Stimulated activated CD8-positive, alpha-beta memory T cell treated with anti-CD3 and anti-CD28 coated beads, Interleukin-7, amount 100 ng/mL, for 4 hours (primary cell): ENCODE measurements at places on chromosomes 11 and 22.

- DNase-seq, result no peak
Measured at GRCh38 chr11:128904656-128905344, 13.6 kb downstream of the KCNJ5 start.

DNA sequence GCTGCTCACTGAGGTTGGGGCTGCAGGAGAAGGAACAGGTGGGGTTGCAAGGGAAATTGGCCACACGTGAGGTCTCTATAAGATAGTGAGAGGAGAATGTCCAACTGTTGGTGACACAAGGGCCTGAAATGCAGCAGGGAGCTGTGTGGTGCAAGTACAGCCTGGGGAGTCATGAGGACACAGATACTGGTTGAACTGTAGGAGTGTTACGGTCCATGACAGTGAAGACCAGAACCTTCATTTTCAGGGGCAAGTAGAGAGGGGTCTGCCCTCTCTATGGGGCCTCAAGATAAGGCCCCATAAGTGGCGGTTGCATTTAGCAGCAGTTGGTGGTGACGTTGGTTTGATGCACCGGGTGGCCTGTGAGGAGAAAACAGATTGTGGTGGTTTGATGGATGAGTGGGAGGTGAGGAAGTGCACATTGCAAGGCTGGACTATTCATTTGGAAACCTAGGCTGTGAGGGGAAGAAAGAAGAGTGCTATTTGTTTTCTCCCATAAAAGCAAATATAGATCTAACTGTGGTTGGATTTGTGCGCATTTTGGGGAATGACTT lies 39.4 kb downstream of the MICAL2 start:
- DNase-seq, result no peak

DNA sequence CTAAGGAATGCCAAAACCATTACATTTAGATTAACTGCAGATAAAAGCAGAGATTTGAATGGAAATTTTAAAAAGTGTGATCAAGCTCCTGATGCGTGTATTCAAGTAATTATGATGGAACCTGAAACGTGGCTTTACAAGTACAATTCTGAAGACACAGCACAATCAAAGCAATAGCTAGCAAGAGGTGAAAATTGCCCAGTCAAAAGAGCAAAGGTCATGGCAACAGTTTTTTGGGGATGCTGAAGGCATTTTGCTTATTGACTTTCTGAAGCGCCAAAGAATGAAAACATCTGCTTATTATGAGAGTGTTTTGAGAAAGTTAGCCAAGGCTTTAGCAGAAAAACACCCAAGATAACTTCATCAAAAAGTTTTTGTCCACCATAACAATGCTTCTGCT lies 389.6 kb upstream of the TENM4 start:
- no peak for DNase-seq

GRCh38 chr11:7982582-7983119 lies 4.5 kb upstream of the EIF3F start:
- DNase-seq, result no peak

DNA sequence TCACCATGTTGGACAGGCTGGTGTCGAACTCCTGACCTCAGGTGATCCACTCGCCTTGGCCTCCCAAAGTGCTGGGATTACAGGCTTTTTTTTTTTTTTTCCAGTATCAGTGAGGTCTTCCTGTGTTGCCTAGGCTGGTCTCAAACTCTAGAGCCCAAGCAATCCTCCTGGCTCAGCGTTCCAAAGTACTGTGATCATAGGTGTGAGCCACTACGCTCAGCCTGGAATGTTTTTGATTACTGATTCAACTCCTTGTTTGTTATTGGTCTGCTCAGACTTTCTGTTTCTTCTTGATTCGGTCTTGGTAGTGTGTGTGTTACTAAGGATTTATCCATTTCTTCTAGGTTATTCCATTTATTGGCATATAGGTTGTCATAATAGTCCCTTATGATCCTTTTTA lies 31.3 kb downstream of the NAGA start:
- DNase-seq, result no peak

GRCh38 chr11:2662430-2663299 lies 37.1 kb downstream of the KCNQ1OT1 start:
- DNase-seq, result no peak

GRCh38 chr11:47863189-47863897 lies 15.2 kb upstream of the NUP160 start:
- no peak for DNase-seq

DNA sequence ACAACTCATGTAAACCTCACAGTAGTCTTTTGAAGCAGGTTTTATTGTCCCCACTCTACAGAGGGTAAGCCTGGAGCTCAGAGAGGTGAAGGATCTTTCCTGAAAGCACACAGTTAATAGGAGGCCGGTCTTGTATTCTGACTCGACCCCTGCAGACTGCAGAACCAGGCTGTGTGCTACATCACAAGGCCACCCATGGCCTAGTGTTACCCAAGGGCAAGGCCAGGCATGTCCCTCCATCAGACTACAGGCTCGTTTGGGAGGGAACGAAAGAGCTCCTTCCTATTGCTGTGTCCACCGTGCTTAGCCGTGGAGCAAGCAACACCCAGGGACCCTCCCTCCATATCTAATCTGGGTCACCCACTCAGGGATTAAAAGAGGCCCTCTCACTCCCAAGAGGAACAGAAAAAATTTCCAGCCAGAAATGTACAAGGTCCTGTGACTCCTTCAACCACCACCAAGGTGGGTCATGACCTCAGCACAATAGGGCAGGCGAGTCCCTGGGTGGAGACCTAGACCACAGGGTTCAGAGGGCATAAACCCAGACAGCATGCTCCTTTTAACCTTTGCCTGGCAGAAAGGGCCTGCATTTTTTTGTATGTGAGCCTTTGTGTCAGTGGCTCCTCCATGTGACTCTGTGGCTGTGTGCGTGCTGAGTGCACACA lies 6.3 kb upstream of the SMIM35 start:
- no peak for DNase-seq

DNA sequence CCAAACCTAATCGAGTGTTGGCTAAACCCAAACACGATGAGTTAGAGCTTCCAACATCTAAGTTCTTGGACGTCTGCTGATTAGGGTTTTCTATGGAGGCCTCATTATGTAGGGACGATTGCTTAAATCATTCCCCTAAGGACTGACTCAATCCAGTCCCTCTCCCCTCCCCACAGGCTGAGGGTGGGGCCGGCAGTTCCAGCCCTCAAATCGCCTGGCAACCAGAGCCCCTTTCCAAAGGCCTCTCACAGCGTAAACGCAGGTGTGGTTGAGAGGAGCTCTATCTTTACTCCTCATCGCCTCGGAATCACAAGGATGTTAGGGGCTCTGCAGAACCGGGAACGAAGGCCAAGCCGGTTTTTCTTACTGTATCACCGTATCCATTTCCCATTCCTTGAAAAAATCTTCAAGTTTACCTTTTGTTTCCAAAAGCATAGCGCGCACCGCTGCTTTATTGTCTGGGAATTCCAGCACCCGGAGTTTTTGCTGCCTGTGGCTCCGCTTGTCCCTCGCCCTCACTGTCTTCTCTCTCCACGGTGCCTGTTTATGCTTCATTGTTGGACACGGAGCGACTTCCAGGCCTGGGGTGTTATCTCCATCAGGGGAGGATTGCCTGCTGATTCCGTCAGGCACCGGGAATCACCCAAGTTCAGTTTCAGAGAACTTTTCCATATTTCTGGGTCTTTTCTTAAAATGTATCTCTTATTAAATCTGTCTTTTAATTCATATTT lies 13.8 kb upstream of the IFITM3 start:
- no peak for DNase-seq

DNA sequence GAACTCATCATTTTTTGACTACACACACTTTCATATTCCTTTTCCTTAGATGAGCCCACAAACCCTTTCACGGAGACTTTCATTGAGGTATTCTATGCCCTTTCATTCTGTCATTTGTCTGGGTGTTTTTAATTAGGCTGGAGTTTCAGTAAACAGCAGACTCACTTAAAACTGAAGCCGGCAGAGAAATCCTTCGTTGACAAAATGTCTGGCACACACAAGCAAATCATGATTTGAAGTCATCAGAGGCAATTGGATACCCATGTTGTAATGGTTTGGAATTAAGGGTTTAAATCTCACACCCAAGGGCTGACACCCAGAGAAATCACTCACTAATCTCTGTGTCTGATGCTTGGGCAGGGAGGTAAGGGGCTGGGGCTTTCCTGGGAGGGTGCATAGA lies 127.1 kb downstream of the EHF start:
- no peak for DNase-seq

DNA sequence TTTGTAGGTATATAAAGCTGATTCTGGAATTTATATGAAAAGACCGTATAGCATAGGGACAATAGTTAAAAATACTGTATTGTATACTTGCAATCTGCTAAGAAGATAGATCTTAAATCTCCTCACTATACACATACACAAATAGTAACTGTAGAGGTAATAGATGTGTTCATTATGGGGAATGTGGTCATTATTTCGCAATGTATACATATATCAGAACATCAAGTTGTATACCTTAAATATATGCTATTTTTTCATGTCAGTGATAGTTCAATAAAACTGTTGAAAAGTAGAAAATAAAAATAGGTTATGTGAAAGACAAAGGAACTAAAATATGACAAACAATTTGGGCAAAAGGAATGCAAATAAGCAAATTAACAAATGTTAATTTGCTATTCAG lies 35.2 kb upstream of the LIN7C start:
- DNase-seq, result no peak

DNA sequence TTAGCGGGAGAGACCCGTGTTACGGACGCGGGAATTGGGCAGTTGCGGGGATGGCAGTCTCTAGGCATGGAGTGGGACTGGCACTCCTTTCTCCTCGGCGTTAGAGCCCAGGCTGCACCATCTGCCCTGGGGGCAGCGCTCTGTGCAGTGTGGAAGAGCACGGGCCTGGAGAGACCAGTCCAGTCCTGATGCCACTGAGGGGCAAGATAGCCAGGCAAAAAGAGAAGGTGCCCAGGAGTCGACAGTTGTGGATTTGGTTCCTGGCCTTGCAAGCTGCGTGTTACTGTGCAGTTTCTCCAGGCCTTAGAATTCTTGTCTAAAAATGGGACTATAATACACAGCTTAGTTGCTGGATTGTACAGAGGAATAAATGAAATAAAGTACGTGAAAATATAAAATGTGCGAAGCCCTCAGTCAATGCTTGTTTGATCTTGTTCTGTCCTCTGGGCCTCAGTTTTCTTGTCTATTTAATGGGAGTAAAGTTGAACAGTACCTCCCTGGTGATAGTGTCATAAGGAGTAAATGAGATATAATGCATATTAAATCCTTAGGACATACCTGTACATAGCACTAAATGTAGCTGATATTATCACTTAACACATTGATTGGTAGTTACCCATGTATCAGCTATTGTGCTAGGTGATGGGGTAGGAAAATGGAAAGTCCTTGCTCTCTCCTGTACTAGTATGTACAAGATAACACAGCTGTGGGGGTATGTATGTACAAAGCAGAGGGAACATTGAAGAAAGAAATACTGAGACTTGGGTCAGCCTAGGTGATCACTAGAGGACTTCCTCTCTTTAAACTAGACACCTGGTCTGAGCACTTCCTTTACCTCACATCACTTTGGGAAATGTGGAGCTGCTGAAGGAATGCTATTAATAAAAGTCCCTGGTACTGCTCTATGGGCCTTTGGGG lies 1.2 kb downstream of the ATXN10 start:
- DNase-seq, result no peak

DNA sequence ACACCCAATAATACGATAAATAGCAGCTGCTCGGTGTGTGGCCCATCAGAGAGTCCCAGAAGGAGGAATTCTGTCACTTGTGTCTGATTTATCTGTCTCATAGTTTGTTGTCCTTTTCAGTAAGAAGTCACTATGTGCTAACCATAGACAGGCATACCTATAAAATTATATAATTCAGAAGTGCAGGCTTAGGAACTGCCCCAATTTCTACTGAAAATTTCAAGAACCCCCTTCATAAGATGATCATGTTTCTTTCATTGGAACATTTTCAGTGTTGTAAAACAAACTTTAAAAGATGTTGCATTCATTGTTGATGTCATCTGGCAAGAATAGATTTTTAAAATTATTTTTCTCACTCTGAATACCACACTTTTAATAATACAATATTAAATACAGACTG lies at the start of gene OR2D2:
OR2D2 (minus strand) TSS at position 101 of the 400 bp plus-strand sequence; CDS start at position 101, 0 bp downstream.
- no peak for DNase-seq

DNA sequence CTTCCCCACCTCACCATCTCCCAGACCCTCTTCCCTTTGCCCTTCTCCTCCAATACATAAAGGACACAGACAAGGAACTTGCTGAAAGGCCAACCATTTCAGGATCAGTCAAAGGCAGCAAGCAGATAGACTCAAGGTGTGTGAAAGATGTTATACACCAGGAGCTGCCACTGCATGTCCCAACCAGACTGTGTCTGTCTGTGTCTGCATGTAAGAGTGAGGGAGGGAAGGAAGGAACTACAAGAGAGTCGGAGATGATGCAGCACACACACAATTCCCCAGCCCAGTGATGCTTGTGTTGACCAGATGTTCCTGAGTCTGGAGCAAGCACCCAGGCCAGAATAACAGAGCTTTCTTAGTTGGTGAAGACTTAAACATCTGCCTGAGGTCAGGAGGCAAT lies 58.2 kb downstream of the TIMP3 start:
- DNase-seq, result no peak

DNA sequence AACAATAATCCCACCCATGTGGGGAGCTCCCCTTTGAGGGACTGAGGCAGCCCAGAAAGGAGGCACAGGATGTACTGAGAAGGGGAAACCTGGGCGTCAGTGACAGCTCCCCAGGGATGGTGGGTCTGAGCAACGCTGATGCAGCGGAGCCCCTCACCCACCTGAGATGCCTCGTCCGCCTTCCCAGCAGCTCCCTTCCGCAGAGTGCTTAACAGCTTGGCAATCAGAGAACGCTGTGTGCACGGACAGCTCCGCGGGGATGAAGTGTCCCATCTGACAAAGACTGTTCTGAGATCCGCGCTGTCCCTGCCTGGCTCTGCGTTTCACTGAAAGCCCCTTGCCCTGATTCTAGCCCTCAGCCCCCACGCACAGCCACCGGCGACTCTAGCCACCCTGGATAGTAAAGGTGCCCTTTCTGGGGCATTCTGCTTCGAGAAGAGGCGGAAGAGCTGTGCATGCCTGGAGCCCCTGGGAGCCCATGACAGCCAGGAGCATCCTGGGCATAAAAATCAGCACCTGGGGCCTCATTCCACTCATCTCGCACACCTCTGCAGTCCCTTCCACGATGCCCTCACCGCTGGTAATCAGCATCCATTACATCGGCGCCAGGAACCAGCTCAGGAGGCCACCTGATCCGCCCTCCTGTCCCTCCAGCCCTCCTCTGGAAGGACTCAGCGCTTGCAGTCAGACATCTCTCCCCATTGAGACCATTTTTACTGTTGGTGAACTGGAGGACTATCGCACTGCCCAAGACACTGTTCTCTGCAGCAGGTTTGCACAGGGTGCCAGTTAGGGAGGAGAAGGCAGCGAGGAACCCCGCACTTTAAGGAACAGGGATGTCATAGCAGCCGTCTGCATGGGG lies 10.7 kb downstream of the KCNJ5 start:
- DNase-seq, result no peak
